ENCODE measurements at places on chromosomes 7 and 10. TPM values are rescaled to one million over a fixed set of nuclear protein-coding genes. Genes with fewer than 3 reads are reported as not detected.

The RSPH10B2 gene
- not detected for total RNA-seq

The ADAP1 gene
- total RNA-seq, result 139 TPM

The GJD4 gene
- not detected for total RNA-seq

The TMEM270 gene
- total RNA-seq, result not detected

The C7orf33 gene
- not detected for total RNA-seq

The HHEX gene
- 40.4 TPM for total RNA-seq

The PDE1C gene
- 15.7 TPM for total RNA-seq

The ITPRID1 gene
- 4.0 TPM for total RNA-seq

The KLLN gene
- total RNA-seq, result 0.40 TPM

The PUS7 gene
- 6.8 TPM for total RNA-seq

The GPR26 gene
- total RNA-seq, result not detected

All from Peyer's patch (tissue), 4 donors.